ENCODE measurements at places on chromosomes 13 and 19. TPM values are rescaled to one million over a fixed set of nuclear protein-coding genes. Genes with fewer than 3 reads are reported as not detected.

DNA sequence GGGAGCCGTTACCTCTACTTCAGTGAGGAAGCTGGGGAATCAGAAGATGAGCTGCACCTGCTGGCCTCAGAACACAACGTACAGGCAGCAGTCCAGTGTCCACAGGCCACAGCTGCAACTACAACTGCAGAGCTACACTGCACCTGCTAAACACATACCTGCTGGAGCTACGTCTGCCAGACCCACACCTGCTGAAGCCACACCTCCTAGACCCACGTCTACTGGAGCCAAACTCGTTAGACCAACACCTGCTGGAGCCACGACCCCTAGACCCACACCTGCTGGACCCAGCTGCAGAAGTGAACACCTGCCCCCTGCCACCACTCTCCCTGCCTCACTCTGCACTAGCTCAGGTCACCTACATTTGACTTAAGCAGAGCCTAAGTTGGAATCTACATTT lies 169.9 kb downstream of the USP12 start:
- DNase-seq = no peak

DNA sequence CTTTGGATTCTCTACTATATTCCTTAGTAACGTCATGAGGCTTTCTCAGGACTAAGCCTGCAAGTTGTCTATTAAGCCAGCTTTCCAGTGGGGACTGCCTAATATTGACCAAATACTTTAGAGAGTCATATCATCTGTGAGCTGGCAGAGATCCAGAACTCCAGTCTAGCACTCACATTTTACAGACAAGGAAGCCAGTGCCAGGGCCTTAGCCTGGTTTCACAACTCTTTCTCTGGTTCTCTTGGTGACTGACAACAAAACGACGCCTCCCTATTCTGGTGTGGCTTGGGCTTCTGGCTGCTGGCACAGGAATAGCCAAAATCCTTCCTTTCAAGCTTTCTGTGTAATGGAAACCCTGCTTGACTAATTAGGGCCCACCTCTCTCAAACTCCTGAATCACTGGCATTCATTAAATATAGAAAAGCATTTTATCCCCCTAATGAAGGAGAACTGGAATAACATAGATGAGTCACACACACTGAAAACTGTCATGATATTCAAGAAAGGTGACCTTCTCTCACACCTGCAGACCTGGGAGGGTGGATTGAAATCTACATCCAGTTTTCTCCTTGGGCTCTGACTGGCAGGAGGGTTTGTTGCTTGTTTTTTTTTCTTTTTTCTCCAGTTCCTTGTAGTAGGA lies 75.2 kb upstream of the UBL3 start:
- peak; percentile 89 for DNase-seq

- DNase-seq = peak; percentile 90
These were observed 49.1 kb upstream of the EHD2 start for GRCh38 chr19:47663911-47664771.

DNA sequence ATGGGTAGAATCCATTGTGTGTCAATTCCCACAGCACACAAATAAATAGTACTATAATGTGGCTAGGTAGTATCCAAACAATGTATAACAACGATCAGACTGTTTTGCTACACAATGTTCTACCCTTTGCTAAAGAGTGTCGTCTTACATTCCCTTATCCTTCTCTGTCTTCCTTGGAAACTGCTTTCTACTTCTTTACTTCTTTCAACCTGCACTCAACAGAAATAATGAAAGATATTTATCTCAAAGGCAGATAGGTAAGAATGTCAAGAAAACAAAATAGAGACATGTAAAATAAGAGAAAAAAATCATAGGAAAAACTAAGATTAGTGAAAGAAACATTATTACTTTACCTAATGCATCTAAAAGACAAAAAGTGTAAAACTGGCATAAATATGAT lies 814.7 kb downstream of the PCDH9 start:
- DNase-seq = no peak

- no peak for DNase-seq
These were observed 206.9 kb upstream of the ZNF536 start for GRCh38 chr19:30165228-30165813.

DNA sequence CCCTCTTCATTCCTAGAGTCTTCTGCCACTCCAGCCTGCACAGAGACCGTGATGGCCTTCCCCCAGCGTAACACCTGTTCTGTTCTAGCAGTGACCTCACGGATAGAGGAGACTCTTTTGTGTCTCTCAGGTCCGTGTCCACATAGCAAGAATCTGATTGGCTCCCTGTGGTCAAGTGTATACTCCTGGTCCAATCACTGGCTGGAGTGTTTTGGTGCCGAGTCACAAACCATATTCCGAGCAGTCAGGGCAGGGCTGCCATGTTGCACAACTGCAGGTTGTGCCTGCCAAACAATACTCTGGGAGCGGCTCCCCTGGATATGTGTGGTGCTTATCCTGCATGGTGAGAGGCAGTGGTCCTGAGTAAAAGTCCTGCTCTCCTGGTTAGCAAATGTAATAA lies 402.4 kb downstream of the KCNRG start:
- DNase-seq = no peak

DNA sequence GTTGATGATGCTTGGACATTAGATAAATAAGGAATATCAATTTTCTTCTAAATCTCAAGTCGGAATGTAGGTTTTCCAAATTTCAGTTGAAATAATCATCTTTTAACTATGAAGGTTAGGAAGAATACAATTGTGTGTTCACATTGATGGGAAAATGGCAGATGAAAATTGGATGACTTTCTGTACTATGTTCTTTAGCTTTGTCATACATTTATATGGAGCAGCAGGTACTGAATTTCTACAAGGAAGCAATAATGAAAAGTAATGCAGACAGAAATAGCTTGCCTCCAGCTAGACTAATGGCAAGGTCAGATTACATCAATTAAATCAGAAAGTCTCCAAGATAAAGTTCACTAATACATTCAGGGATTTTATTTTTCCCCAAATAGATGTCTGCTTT lies 1423.7 kb upstream of the PCDH20 start:
- no peak for DNase-seq

NXNL1 gene
- total RNA-seq = not detected

MBD3L3 gene
- not detected for total RNA-seq

PCDH20 gene
- 0.73 TPM for total RNA-seq

All from left lobe of liver (tissue), 2 donors.